ENCODE measurements at places on chromosomes 11 and 22. TPM values are rescaled to one million over a fixed set of nuclear protein-coding genes. Genes with fewer than 3 reads are reported as not detected.

The CAPN5 gene
- 2.5 TPM for total RNA-seq

The OSM gene
- 29.1 TPM for total RNA-seq

The DTX4 gene
- 1.1 TPM for total RNA-seq

The SLC22A8 gene
- total RNA-seq, result not detected

The FAM83F gene
- 1.6 TPM for total RNA-seq

The NLRP6 gene
- total RNA-seq, result 3.5 TPM

The AKIP1 gene
- total RNA-seq, result 6.8 TPM

The TMEM25 gene
- total RNA-seq, result 10.0 TPM

The SMC1B gene
- not detected for total RNA-seq

The PVALB gene
- 7.4 TPM for total RNA-seq

DNA sequence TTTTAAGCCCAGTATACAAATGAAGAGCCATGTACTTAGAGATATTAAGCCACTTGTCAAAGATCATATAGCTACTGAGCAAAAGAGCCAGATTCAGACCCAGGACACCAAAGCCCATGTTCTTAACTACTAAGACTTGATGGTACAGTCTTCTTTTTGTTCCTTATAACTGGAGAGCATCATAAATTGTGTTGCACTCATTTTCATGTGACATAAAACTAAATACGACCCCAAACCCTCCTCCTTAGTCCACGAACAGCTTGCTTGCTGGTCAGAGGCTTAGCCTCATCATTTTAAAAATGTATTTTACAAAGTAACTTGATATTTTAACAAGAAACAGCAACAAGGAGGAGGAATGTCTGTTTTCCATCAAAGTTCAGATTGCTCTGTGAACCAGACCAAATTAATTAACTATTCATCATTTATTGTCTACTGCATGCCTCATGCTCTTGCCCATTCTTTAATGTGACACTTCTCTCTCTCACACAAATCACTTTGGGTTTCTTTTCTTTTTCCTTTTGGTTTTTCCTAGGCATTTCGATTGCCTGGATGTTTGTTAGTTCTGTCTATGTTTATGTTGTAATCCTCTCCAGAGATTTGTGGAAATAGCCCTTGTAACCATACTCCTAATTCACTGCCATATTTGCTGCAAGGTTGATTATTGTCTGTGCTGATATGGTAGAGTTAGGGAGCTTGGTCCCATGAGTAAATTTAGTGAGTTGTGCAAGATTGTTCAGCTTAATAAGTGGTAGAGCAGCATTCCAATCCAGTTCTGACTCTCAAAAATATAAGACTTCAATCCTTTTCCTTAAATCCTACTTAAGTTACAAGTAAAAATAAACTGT lies 8.4 kb upstream of the ARHGAP20 start:
- no peak for DNase-seq

DNA sequence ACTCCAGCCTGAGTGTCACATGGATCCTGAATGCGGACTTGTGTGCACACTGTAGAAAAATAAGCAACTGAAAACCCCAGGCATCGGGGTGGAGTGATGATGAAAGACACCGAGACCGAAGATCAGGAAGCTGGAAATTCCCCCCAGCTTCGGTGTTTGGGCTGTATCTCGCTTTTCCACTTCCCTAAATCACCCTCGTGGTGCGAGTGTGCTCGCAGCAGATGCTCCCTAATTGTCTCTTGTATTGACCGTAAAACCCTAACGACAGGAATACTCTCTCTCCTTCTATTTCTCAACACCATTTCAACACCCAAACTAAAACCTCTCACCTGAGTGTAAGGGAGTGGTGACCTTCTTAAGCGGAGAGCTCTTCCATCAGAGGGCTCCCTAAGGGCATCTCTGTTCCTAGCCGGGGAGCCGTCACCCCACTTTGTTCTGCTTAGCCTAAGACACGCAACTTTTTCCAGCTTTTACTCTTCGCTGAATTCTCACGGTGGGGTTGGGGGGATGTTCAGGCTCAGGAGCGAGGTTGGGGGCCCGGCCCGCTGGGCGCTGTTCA lies 635 bp upstream of the GRK3 start:
- DNase-seq, result no peak

DNA sequence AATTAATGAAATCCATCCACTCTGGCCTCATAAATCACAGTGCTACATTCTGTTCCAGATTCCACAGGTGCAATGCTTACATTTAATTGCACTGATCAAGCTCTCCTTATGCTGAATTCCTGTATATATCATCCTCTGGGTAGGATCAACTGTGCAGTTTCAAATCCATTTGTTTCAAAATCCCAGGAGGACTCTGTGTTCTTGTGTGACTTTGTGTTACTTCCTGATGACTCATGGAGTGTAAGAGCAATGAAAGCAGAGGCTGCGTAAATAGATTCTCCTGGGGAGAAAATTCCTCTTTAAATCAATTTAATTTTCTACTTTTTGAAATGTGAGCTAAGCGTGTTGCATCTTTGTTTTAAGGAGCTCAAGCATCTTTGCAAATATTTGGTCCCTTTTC lies 752.7 kb downstream of the METTL15 start:
- no peak for DNase-seq

DNA sequence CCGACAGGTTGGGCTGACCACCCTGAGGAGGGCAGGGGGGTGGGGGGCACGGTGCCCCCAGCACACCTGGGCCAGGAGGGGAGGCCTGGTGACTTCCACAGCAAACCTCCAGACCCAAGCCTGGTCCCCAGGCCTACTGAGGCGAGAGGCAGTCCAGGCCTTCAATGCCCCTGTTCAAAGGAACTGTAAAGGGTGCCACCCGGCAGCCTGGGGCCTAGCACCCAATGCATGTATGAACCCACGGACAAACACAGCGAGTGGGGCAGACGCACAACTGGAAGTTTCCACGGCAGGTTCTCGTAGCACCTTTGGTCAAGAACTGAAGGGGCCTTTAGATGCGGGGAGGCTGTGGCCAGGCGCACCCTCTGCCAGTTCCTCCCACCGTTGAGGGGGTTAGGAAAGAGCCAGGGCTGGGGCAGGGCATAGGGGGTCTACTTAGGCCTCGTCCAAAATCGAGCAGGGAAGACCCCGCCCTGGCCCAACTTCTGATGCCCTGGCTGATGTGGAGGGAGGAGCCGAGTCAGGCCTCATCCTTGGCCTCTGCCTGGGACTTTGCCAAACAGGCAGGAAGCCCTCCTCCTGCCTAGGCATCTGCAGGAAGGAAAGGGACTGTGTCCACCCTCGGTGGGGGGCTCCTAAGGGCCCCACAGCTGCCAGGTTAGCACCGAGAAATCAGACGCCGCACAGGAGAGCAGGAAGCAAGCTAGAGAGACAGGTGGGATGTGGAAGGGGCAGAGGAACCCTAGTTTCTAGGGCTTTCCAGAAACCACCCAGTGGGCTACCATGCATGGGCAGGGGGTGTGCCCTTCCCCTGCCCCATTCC lies 6.6 kb downstream of the CBX6 start:
- no peak for DNase-seq

GRCh38 chr11:28619846-28620540 lies 511.8 kb downstream of the METTL15 start:
- no peak for DNase-seq

- DNase-seq, result no peak
These were observed 988 bp downstream of the BANF1 start for GRCh38 chr11:66003291-66003690.

- DNase-seq, result no peak
These were observed 60.4 kb downstream of the ST3GAL4 start for GRCh38 chr11:126415669-126416420.

- DNase-seq, result no peak
These were observed 96.9 kb downstream of the SBF2 start for GRCh38 chr11:10197091-10197490.

DNA sequence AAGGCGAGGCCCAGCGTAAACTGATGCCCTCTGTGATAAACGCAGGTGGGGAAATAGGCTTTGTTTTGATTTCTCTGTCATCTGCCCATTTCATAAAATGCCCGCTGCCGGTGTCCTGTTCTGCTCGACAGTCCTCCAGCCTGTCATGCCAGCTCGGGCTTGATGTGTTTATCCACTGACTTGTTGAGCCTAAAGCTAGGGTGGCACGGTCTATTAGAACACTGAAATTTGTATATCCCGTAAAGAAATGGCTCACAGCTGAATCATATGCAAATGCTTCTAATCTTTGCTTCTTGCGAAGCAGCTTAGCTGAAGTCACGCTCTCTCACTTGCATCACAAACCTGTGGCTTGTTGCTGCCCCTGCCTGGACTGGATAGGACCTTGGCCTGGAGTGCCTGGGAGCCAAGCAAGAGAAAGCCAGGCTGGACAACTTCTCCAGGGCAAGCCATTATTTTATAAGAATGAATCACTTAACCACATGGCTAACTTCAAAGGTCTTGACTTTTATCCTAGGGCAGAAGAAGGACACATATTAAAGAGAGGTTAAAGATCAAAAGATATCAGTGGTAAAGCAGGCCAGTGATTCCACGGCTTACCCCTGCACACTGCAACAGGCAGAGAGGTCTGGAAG lies 33.1 kb downstream of the EHF start:
- no peak for DNase-seq

DNA sequence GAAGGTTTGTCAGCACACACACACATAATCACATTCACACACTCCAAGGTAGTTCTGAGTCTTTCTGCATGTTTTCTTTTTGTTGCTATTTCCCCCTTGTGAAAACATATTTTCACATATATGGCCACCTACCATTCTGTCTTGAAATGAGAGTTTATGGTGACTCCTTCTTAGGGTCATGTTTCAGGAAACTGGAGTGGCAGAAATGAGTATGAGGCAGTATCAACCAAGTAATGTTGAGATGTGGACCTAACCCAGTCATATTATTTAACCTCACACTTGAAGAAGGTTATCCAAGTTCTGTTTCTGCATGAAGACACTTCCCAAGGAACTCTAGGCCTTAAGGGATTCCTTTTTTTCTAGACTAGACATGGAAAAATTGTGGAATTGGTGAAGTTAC lies 481.4 kb downstream of the ETS1 start:
- DNase-seq, result no peak

DNA sequence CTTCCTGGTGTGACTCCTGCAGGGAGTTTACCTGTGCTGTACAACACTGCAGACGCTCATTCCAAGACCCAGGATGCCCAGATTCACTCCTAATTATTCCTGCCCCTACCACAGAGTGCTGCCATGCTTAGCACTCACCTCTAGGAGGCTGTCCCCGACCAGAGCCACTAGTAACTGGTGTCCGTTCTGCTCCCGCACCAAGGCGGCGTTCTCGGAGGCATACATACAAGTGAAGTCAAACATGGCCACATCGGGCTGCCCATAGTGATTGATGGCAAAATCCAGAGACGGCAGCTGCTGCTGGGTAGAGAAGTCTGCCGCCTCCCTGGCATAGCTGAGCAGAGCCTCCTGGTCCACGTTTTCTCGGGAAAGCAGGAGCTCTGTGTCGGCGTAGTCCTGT lies 122.3 kb upstream of the BID start:
- no peak for DNase-seq

DNA sequence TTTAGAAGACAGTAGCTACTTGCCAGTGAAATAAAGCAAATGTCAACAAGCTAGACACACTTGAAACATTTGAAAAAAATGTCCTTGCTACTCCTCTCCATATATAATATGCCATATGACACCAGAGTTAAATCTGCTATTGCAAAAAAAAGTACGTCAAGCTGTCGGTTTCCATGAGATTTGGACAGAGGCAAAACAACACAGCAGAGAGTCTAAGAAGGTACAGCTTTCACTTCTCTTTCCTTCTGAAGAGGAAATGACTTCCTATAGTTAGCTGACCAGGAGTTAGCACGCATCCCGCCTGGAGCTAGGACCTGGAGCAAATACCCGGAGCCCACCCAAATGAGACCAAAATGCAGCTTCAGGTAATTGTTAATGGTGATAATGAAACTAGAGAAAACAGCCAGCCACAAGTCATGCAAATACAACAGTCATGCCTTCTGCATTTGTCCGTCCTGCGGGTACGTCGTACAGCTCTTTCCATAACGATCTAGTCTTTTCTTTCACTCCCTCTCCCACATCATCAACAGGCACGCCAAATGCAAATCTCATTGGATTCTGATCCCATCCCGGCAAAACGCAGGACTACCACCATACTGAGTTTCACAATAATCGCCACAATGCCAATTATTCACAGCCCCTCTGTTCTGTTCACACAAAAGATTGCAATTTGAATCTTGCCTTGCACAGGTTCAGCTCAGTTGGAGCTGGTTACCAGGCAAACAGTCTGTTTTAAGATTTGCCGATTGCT lies 395.0 kb upstream of the CCDC90B start:
- DNase-seq, result no peak

DNA sequence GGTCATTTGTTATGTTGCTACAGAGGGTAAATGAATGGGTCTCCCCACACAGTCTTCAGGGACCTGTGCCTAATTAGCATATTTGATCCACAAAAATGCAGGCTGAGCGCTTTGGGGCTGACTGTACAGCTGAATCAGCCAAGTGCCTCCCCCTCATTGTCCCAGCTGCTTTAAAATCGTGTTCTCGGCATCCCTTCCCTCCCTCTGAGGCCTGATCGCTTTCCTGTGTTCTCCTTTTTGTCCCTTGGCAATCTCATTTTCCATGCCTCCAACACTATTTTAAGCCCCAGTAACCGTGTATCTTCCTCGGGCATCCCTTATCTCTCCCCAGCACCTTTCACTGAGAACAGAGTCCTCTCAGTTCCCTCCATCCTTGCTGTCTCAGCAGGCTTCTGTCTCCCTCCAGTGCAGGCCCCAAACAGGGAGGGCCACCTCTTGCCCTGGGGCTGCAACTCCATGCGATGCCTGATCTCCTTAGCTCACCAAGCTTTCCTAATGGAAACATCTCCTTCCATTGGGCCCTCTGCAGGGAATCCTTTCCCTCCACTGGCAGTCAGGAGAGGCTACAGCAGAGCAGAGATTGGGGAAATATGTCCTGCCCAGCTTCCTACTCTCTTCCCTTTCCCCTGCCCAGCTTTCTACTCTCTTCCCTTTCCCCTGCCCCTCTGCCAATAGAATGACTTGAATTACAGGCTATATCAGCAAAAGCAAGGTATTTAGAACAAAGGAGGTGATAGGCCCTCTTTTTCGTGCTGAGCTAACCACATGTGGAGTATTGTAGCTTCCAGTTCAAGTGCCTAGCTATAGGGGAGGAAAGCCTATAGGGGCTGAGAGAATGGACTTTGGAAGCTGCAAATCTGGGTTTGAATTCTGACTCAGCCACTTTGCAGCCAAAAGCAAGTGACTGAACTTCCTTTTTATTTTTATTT lies 13.8 kb downstream of the UQCR10 start:
- DNase-seq, result no peak

GRCh38 chr11:33067294-33067693 lies 27.9 kb downstream of the TCP11L1 start:
- no peak for DNase-seq

GRCh38 chr22:30562366-30562765 lies 12.1 kb downstream of the GAL3ST1 start:
- no peak for DNase-seq

DNA sequence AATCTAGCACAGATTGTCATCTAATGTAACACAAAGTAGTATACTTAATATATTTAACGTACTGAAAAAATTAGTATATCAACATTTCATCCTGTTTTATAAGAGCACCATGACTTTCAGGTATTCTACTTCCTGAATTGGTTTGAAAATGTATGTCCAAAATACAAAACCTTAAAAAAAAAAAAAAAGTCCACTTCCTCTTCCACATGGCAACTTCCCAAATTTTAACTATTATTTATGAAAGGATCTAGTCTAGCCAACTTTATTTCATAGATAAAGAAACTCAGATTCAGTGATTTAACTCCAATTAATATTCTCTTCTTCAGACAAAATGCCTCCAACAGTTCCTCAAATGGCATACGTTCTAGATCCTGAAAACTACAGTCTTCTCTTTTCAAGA lies 44.0 kb downstream of the PIK3C2A start:
- no peak for DNase-seq

- DNase-seq, result no peak
These were observed 1.4 kb downstream of the PSMA1 start for GRCh38 chr11:14518820-14519219.

GRCh38 chr11:65445101-65445603 lies 22.6 kb downstream of the NEAT1 start:
- no peak for DNase-seq

All from T-helper 17 cell (primary cell).